ENCODE measurements at places on chromosomes 7 and 10. TPM values are rescaled to one million over a fixed set of nuclear protein-coding genes. Genes with fewer than 3 reads are reported as not detected.

GRCh38 chr7:96253441-96253840 lies 68.5 kb downstream of the SLC25A13 start:
- DNase-seq, result no peak

- no peak for DNase-seq
Observed at GRCh38 chr10:72278668-72279393, 5.1 kb downstream of the DDIT4 start.

Gene TRIM50
- total RNA-seq, result not detected

- DNase-seq, result no peak
Observed at GRCh38 chr10:77299320-77299719, 338.3 kb downstream of the KCNMA1 start.

DNA sequence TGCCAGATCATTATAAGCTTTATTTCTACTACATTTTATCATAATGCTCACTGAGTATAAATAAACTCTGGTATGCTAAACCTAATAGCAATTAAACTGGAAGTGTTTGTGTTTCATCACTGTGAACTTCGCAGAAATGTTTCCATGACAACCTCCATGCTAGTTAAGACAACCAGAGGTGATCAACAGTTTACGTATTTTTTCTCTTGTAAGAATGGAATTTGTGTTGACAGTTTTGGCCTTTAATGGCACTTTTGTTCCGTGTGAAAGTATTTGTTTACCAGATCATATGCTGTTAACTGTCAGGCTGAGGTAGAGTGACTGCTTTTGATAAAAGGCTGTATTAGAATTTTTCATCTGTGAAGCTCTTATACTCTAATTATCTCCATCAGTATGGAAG lies 212.1 kb upstream of the PPP1R3A start:
- DNase-seq, result no peak

All from IMR-90 (cell line).